ENCODE measurements at places on chromosomes 4 and X.

DNA sequence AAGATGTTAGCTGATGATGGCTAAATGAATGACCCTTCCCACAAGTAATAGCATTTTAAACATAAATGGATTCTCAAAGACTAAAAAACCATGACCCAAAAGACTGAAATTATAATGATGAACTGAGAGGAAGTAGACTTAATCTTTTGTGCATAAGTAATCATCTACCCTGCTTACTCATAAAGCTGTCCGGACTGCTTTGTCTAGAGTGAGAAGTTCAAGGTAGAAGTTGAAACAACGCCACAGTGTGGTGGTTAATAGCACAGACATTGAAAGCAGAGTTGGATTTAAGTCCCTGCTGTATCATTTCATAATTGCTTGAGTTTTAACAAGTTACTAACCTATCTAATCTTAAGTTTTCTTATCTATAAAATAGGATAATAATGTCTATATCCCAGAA, 346.6 kb downstream of the CENPC start:
- no peak for DNase-seq

GRCh38 chrX:65674204-65674893, 6.9 kb downstream of the MSN start:
- DNase-seq = no peak

DNA sequence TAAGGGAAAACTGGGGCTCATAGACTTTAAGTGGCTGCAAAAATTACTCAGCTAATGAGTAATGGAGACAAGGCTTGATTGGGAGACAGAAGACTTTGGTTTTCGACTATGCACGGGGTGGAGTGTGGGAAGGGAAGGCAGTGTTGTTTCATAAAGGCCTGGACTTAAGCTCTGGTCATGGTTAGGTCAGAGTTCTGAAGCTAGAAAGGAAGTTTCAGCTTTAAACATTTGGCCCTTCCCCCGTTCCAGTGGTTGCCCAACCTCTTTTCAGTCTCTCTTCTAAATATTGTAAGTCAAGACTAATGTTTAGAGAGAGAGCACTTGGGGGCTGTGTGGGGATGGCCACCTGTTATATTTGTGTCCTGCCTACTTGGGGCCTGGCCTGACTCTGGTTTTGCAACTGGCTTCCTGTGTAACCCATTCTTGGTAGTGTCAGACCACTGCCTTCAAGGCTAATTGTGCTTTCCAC, 21.0 kb downstream of the MSN start:
- DNase-seq = no peak

DNA sequence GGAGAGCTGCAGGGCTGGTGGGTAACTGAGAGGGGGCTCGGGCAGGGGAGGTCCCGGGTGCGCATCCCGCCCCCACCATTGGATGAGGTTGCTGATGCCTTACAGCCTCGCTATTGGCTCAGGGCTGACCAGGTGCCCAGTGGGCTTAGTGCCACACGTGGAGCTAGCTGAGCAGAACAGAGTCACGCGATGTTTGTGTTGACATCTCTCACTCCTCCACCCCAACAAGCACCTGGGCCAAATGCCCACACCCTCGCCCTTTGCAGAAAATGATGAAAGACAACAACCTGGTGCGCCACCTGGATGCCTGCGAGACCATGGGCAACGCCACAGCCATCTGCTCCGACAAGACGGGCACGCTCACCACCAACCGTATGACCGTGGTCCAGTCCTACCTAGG, 31.8 kb downstream of the ATP2B3 start:
- no peak for DNase-seq

GRCh38 chr4:99351487-99351886, 1.1 kb downstream of the ADH1C start:
- DNase-seq = no peak

DNA sequence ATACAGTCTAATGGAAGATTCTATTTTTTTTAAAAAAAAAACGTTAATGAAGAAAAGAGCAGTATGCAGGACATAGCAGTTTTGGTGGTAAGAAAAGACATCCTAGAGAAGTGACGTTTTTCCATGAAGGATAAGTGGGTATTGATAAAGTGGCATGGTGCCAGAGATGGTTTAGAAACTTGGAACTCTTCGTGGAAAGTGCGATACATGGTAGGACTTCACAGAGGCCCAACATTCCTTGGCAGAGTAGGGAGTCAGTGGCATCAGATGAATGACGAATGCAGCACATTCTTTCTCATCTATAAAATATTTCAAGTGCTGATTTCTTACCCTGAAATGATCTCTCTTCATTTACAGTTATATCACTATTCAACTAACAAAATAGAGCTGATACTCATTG, 298.7 kb downstream of the CCSER1 start:
- DNase-seq = no peak

DNA sequence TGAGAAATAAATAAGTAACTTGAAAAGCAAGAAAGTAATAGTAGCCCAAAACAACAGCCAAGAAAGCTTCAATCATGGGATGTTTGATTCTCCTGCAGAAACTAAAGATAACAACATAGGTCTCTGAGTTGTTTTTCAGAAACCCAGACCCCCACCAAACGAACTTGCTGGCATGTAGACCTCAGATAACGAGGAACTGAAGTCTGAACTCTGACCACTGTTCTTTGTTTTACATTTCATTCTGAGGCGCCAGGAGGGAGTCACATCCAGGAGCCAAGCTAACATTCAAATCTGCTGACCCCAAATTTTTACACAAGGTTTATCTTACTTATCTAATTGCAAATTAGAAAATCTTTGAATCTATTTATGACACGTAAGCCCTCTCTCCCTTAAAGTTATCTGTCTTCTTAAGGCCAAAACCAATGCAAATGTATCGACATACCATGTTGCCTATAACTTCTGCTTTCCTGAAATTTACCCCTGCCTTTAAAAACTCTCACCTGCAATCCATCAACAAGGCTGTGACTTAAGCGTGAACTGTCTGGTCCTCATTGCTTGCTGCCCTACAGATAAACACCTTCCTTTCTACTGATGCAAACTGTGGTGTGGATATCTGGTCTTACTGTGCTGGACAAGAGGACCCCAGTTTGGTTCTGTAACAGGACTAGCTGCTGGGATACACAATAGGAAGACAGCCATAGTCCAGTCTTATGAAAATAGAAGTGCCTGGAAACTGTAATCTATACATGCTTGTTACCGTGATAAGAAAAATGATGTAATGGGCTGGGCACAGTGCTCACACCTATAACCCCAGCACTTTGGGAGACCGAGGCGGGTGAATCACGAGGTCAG, 37.5 kb upstream of the NEIL3 start:
- no peak for DNase-seq
